Muscle of leg (tissue), 16 donors: ENCODE measurements at places on chromosomes 6 and 20.

GRCh38 chr6:53825532-53826321 is 30.9 kb downstream of the LRRC1 start:
- DNase-seq: no peak

DNA sequence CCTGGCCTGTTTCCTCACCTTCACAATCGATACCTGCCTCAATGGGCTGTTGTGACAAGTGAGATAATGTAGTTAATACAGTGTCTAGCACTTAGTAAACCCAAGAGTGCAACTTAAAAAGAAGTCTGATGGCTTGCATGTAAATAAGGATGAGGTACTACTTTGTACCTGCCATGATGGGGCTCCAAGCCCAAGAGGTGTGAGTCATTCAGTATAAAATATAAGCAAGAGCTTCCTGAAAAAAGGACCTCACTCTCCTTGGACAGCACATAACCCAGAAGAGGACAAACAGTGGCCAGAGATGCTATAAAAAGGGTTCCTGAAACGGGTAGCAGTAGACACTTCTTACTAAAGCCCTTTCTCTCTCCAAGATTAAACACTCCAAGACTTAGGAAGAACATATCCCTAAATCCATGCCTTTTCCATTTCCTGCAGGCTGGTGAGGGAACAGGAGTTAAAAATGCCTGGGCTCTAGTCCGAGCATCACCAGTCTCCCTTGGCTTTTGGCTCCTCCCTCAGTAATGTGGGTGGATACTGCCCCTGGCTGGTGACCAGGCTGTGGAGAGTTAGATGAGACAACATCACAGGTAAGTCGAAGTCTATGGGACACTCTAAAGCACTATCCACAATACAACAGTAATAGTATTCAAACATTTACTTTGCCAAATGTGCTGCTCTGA is 4.3 kb downstream of the UBE2V1 start:
- no peak for DNase-seq

- no peak for DNase-seq
These were observed 74.5 kb upstream of the FRMD1 start for GRCh38 chr6:168153553-168153952.

DNA sequence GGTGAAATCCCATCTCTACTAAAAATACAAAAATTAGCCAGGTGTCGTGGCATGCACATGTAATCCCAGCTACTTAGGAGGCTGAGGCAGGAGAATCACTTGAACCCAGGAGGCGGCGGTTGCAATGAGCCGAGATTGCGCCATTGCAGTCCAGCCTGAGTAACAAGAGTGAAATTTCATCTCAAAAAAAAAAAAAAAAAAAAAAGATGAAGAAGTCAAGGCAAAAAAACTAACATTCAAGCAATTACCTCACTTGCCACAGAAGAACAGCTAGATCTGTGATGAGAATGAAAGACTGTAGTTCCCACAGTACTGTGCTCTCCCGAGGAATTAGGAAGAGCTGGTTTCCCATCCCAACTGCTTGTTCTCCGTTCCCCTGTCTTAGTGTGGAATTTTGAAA is 144.7 kb upstream of the ECI2 start:
- no peak for DNase-seq

DNA sequence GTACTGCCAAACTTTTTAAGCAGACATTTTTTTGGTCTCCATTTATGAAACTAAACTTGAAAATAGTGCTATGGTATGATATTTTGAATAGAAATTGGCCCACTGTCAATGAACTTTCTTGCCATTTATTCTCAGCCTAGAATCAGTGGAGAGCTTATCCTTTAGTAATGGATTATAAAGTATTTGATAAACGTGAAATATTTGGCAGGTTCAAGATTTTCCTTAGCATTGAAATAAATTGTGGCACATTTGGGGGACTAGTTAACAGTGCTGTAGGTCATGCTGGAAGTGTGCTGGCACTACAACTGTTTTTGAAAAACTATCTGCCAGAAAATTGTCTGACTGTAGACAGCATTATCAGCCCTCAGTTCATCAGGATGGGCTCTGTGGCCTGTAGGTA is 2.1 kb downstream of the PRSS35 start:
- peak; percentile 63 for DNase-seq

- no peak for DNase-seq
These were observed 33.5 kb upstream of the CEP162 start for GRCh38 chr6:84260926-84261325.

GRCh38 chr6:42276034-42276890 is 58.6 kb upstream of the MRPS10 start:
- peak; percentile 93 for DNase-seq

DNA sequence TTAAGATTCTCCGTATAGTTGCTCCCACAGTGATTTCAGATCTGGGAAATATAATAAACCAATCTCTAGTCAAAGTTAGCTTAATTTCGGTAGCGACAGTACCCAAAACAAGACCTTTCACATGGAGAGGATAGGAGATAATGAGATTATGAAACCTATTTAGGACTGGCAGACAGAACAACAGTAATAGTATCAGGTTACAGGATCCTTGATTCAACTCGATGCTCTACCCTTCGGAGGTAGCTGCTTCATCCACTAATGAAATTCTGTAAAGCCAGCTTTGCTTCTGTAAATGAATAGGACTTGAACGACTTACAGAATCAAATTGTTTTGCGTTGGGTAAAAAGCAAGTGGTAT is 534 bp upstream of the AKIRIN2 start:
- DNase-seq: no peak

- DNase-seq: no peak
These were observed 12.4 kb upstream of the DACT2 start for GRCh38 chr6:168332020-168332419.

- DNase-seq: no peak
These were observed 557.8 kb upstream of the SLC35B3 start for GRCh38 chr6:8993111-8993510.

DNA sequence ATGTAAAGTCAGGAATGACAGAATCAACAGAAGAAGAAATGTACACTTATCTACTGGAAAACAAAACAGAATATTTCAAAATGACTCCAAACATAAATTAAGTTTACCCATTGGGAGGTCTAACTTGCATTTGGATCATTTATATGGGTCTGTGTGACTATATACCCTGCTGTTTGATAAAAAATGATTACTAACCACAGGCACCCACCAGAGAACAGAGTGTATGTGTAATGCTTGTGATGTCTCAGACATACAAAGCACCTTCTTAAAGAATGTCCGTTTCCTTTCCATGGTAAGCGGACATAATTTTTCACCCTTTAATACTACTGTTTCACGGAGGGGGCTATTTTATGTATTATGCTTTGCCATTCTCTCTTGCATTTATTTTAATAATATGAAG is 19.2 kb downstream of the SIM1 start:
- DNase-seq: no peak

DNA sequence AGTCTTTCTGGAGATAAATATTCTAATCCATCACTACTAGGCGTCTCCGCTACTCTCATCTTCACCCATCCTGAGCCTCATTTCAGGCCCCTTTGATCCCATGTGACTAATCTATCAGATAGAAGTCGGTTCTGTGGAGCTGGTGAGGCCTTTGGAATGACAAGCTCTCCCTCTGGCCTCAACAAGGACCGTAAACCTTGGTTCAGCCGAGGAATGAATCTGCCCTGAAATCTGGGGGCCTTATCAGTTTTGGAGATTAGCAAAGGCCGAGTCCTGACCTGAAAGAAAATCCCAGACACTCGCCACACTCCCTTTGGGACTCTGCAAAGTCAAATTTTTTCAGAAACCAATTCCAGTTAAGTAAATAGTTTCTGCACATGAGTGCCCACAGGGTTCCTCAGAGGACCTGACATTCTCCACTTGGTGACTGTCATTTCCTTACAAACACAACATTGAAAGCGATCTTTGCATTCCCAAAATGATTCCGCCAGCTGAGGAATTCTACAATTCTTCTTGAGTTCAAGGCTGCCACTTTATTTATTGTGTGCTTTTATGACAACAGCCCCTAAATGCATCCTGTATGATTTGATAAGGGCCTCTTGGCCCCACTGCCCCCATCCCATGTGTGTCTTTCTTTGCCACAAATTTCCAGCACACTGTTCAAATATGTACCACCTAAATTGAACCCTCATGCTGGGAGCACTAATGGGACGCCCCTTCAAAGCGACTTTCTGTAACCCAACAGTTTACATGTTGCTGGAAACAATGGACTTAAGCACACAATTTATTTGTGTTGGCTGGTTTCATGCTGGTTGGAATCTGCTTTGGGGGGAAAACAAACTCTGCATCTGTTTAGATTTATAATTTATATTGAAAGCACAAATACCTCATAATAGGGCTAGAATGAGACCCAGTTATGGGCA is 10.0 kb upstream of the RIPOR3 start:
- DNase-seq: no peak

- DNase-seq: no peak
These were observed 187.8 kb upstream of the LRFN2 start for GRCh38 chr6:40774932-40775331.

DNA sequence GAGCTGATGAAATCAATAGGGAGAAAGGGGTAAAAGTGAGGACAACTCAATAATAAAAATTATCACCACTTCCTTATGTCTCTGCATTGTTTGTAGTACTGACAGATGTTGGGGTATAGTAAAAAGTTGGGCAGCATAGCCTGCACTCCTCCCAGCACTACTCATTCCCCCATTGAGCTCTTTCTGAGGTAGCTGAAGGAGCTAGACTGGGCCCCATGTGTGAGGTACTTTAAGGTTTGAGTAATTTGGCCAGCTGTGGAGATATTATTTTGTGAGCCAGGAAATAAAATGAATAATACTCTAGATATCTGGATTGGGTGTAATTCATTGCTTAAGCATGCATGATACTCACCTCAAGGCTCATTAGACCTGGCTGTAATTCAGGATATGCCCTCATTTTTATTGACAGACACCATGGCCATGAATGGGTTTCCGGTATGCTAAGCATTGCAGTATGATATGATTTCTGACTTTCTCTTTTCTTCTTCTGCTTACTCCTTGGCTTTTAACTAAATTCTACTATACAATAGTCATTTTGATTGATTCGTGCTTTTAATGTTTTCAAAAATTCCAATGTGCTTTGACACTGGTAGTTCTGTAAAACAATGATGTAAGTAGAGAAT is 283.9 kb upstream of the RIMS1 start:
- peak; percentile 8 for DNase-seq
